ENCODE measurements at places on chromosomes 4 and X. TPM values are rescaled to one million over a fixed set of nuclear protein-coding genes. Genes with fewer than 3 reads are reported as not detected.

DNA sequence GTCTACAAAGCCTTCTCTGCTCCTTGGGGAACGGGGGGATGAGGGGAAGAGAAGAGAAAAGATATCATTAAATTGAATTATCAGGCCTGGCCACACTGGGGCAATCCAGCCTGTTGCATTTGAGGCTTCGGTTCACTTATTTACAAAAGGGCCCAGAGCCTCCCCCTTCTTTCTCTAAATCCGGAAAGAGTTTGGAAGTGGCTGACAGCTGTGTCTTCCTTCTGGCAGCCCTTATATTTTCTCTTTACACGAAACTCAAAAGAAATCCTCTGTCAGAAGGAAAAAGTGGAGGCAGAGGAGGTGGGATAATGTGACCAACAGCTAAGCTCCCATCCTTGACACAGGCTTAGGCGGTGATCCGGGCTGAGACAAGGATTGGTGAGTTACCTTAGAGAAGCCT, 158.3 kb upstream of the TAPT1 start:
- no peak for DNase-seq

DNA sequence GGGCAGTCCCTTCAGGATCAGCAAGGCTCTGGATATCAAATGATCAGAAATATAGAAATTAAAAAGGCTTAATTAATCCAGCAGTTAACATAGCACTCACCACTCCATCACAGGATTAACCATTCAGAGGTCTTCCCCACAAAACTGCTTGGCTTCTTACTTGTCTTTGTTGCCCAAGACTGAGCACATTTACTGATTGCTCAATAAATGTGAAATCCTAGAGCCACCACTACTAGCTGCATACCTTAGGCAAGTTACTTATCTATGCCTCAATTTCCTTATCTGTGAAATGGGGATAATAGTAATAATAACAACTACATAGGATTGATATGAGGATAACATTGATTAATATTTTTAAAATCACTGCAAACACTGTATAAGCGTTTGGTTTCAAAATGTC, 124.2 kb downstream of the ARHGAP6 start:
- DNase-seq, result no peak

Gene CORIN
- total RNA-seq, result 1.1 TPM

DNA sequence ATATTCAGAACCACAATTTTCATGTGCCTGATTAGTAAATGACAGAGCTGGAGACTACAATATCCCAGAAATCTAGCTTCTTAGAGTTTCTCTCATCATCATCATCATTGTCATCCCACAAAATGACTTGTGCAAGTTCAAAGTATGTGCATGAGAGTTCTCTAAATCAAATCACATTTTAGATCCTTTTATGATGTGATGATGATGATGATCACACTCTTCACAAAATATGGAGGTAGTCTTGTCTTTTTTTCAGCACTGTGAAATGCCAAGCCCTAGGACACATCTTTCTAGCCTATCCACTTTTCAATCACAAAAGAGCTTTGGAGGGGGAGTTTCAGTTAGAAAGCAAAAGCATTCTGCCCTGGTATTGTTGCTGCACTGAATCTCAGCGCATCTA, 7.4 kb downstream of the MBNL3 start:
- DNase-seq, result no peak

DNA sequence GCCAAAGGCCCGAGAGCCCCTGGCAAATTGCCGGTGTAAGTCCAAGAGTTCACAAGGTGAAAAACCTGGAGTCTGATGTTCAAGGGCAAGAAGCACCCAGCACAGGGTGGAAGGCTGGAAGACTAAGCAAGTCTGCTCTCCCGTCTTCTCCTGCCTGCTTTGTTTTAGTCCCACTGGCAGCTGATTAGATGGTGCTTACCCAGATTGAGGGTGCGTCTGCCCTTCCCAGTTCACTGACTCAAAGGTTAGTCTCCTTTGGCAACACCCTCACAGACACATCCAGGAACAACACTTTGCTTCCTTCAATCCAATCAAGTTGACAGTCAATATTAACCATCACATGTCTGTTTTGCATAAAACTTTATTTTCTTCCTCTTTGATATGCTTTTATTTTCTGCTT, 157.4 kb downstream of the HS3ST1 start:
- DNase-seq, result no peak

DNA sequence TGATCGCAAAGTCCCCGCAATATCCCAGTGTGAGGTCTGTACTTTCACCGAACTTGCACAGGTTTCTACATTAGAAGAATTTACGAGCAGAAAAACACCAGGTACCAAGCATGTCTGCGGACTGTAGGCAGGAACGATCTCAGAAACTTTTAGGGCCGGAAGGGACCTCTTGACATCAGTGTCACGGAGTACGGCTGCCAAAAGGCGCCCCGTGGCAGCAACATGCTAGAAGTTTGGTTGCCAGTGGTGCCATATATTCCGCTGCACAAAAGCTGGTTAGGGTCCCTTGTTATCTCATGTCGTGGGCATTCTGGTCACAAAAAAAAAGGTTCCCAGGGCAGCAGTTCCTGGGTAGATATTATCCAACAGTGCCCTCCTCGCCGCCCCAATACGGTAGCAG, 61.0 kb upstream of the DCAF8L1 start:
- DNase-seq, result no peak

Measured in mesothelial cell of epicardium (in vitro differentiated cells).